ENCODE measurements at places on chromosomes 11 and 22. TPM values are rescaled to one million over a fixed set of nuclear protein-coding genes. Genes with fewer than 3 reads are reported as not detected.
A peak's percentile ranks its signal among the peaks of the same experiment; 100 is the strongest.

APOA4 gene
- not detected for total RNA-seq

- no peak for DNase-seq
Measured at GRCh38 chr11:126413426-126413825, 57.9 kb downstream of the ST3GAL4 start.

DNA sequence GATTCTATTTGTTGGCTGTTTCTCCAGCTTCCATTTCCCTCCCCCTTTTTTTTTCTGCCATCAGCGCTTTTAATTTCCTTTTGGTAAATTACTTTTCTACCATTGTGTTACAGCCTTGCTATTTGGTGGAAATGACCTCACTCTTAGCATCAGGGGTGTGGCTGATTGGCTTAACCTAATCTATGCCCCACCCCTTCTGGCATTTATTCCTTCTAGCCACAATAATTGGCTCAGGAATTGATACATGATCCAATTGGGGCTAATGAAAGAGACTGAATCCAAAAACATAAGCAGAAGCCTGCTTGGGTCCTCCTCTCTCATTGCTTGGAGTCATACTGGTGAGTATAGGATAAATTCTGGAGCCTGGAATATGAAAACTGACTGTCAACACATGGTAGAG lies 402.4 kb upstream of the LRRC4C start:
- no peak for DNase-seq

SPECC1L gene
- 52.8 TPM for total RNA-seq

DNA sequence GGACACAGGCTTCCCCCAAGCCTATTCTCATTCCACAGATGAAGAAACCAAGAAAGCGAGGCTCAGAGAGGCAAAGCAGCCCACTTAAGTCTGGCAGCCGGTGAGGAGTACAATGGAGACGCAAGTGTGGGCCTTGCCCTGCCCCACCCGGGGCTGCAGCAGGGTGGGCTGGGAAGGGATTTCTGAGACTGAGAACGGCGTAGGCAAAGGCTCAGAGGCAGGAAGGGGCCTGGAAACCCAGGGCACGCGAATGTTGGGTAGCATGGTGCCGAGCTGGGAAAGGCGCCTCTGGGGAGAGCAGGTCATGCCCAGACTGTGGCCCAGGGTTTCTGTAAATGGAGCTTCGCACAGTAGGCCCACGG lies 47.5 kb upstream of the SHISAL1 start:
- DNase-seq: no peak

GRCh38 chr11:112321501-112322172 lies 61.0 kb upstream of the PLET1 start:
- peak; percentile 89 for DNase-seq

APOL3 gene
- 22.5 TPM for total RNA-seq

DNA sequence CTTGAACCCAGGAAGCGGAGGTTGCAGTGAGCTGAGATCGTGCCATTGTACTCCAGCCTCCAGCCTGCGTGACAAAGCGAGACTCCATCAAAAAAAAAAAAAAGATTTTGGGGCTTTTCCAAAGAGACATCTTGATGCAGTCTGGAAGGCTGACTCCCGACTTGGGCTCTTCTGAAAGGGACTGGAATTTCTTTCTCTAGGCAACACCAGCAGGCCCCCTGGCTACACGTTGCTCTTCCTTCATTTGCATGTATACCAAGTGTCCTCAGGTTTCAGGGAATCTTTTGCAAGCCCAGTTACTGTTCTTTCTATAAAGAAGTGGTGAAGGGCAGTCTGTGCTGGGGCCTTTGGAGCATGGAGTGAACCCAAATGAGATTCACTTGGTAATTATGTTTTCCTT lies 211.0 kb downstream of the GRIK4 start:
- no peak for DNase-seq

RFPL3 gene
- total RNA-seq: not detected

DNA sequence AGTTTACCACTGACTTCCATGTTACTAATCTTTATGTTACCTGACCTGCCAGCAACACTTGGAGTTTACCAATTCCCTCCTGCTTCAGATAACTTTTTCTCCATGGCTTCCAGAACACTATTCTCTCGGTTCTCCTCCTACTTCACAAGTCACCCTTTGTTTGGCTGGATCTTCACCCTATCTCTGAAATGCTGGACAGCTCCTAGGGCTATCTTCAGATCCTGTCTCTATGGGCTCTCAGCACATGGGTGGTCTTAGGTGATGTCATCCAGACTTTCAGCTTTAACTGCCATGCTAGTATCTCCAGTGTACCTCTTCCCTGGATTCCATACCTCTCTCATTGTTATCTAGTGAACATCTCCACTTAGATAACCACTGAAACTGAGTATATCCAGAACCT lies 12.2 kb upstream of the VWCE start:
- no peak for DNase-seq

SELENOM gene
- total RNA-seq: 77.7 TPM

- DNase-seq: no peak
Measured at GRCh38 chr11:116980136-116980793, 118.0 kb downstream of the SIK3 start.

DNA sequence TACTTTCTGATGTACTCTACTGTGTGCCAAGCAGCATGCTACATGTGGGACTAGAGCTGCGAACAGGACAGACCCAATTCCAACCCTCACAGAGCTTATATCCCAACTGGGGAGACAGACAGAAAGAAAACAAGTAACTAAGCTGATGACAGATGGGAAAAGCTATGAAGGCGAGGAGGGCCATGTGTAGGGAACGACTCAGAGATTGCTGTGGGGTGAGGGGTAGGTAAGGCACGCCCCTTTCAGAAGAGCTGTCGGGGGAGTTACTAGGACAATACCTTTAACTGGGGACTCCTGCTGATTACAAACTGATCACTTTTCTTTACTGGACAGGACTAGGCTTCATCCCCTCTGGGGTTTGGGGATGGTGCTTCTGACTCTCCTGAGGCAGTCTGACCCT lies 48.9 kb downstream of the ST3GAL4 start:
- no peak for DNase-seq

ARHGAP8 gene
- 0.19 TPM for total RNA-seq

DNA sequence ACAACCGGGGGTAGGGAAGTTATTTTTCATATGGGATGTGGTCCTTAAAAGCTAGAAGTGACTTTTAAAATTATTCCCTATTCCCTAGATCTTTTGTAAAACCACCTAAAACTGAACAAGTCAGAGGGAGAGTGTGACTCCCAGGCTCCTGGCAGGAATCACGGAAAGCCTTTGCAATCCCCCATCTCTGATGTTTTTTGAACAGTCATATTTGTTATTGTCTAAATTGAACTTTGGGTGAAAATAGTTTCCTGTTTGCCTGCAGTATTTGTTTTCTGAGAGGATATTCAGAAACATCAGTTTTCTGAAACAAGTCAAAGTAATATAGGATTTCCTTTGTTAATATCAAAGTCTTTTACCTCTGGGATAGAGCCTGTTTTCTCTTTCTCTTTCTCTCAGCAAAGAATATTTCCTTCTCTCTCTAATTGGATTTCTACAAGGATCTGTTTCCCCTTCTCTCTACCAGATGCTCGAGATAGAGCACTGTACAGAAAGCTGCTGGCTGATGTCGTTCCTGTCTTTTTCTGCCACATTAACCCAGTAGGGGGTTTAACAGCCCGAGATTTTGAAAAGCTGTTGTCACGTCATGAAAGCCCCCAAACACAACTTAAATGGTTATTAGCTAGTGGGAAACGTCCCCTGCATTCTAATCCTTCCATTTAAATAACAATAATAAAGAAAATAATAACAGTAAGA lies 132.2 kb upstream of the PITPNB start:
- no peak for DNase-seq

DNA sequence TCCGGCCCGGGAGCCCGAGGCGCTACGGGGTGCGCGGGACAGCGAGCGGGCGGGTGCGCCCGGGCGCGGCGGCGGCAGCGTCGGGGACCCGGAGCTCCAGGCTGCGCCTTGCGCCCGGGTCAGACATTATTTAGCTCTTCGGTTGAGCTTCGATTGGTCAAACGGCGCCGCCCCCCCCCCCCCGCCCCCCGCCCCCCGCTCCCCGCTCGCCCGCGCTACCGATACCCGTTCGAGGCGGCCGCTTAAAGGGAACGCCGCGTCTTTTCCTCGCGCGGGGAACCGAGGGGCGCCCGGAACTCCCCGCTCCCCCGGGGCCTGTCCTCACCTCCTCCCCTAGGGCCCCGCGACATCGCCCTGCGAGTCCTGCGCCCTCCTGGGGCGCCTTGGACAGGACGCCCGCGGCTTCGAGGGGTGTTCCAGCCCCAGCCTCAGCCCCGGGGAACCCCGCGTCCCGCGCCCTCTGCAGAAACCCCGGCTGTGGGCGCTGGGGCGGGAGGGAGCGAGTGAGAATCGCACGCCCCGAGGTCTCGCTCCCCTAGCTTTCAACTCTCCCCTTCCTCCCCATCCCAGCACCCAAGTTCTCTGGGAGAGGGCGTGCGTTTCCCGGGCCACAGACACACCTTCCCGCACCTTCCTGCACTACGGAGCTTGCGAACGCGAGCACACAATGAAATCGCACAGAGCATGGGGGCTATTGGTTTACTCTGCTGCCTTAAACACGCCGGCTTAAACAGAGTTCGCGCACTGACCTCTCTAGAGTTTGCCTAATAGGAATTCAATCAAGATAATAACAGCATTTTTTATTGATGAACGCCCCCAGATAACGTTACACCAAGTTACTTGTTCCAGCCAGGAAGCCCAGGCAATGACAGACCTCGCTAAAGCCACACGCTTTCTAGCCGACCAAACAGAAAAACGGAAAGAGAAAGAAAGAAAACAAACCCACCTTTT lies at the start of gene BDNF:
Gene BDNF (minus strand): TSS at position 105 of the 951 bp plus-strand sequence. CDS start 41,891 bp downstream, outside the sequence.
- DNase-seq: no peak

DNA sequence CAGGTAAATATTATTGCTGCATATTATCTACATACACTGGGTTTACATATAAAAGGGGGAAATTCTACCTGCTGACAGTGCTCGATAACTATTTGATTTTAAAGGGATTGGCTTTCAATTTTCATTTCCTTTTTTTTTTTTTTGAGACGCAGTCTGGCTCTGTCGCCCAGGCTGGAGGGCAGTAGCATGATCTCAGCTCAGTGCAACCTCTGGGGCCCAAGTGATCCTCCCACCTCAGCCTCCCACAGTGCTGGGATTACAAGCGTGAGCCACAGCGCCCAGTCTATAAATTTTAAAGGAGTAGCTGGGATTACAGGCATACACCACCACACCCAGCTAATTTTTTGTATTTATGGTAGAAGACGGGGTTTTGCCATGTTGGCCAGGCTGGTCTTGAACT lies 3.2 kb upstream of the PCF11 start:
- no peak for DNase-seq

DNA sequence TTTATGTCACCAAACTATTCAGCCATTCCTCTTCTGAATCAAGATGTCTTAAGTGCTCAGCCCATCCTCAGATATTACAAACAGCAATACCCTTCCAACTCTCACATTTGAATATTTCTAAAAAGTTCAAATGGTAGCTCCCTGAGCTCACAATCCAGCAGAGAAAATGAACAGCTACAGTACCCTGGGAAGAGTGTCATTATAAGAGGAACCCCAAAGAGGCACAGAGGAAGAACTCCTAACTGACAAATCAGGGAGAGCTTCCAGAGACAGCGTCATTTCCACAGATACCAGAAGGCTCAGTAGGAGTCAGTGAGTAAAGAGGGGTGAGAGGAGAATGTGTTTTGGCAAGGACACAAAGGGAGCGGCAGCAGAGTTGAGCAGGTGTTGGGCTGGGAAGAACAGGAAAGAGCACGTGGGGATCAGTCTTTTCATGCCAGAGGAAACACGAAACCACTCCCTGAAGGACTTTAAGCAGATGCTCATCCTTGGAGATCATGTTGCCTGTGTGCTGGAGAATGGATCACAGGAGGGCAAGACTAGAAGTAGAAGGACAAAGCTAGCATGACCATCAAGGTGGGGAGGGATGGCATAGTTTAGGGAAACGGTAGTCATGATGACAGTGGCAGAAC lies 4.3 kb downstream of the CLTCL1 start:
- no peak for DNase-seq

BCO2 gene
- 67.8 TPM for total RNA-seq

- DNase-seq: no peak
Measured at GRCh38 chr11:70130636-70131035, 52.5 kb downstream of the ANO1 start.

DNA sequence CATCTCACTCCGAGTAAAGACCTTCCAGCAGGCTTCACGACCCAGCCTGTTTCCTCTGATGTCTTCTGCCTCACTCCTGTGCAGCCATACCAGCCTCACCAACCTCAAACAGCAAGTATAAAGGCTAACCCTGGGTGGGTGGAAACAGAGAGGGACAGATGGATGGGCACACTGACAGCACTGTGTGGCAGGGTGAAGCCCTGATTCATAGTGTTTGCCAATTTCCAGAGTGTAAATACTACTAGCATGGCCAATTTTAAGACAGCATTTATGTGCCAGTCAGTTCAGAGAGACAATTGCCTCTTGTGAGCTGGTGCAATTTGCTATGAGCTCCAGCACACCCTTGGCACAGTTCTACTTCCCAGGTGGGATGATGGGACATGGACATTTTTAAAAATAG lies 21.5 kb downstream of the TST start:
- DNase-seq: no peak

- DNase-seq: no peak
Measured at GRCh38 chr11:37394236-37394870, 796.3 kb upstream of the RAG2 start.

DNA sequence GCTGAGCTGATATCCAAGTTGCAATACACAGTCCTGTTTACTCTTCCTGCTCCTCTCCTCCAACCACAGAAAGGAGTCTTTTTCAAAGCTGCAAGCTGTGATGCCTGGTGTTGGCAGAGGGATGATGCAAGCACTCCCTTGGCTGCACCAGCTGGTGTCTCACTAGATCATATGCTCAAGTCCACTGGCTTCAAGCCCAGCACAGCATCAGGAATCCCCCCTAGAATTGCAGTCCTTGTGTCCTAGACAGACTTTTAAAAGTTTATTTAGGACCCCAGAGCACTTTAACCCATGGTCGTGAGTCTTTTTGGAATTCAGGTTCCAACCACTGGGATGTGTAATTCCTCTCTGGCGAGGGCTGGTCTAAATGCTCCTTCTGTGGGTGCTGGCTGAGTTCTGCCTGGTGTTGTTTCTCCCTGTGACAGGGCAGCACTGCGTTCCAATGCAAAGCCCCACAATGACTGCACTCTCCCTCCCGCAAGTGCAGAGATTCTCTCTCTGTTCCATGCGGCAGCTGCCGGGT lies 1.9 kb upstream of the HEPN1 start:
- DNase-seq: no peak

OR5AS1 gene
- not detected for total RNA-seq

DNA sequence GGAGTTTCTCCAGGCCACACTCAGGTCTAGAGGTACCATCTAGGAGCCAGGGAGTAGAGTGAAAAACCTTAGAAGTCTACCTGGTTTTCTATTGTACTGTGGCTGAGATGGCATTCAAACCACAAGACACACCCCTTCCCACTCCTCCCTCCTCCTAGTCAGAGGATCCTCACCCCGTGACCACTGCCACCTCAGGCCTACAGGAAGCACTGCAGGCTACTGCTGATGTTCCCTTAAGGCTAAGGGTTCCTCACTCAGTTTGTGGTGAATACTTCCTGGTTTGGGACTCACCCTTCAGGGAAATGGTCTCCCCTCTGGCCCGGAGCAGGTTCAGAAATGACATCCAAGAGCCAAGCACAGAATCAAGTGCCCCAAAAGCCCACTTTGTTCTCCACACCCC lies 1293.9 kb downstream of the JRKL start:
- DNase-seq: no peak
